ENCODE measurements at places on chromosomes 11 and 22. TPM values are rescaled to one million over a fixed set of nuclear protein-coding genes. Genes with fewer than 3 reads are reported as not detected.

The OTOG gene
- polyA plus RNA-seq = not detected

The FAM111B gene
- polyA plus RNA-seq = not detected

The APOBEC3G gene
- polyA plus RNA-seq = 113 TPM

The CCDC81 gene
- not detected for polyA plus RNA-seq

The SAA2 gene
- polyA plus RNA-seq = not detected

The HOATZ gene
- polyA plus RNA-seq = not detected

The OR51M1 gene
- not detected for polyA plus RNA-seq

The NFRKB gene
- 16.9 TPM for polyA plus RNA-seq

The IGF2 gene
- not detected for polyA plus RNA-seq

The CHRM4 gene
- polyA plus RNA-seq = 0.16 TPM

The MMP7 gene
- not detected for polyA plus RNA-seq

The ABCC8 gene
- polyA plus RNA-seq = not detected

The OR52E5 gene
- not detected for polyA plus RNA-seq

The ADAMTS8 gene
- polyA plus RNA-seq = not detected

The MAPK8IP1 gene
- not detected for polyA plus RNA-seq

The OR2AG2 gene
- polyA plus RNA-seq = not detected

The CASP4 gene
- polyA plus RNA-seq = 76.5 TPM

The CRYAB gene
- not detected for polyA plus RNA-seq

The IRAG1 gene
- polyA plus RNA-seq = not detected

The UBQLNL gene
- not detected for polyA plus RNA-seq

The CCDC86 gene
- polyA plus RNA-seq = 27.1 TPM

The PANX1 gene
- 8.7 TPM for polyA plus RNA-seq

The PKDREJ gene
- polyA plus RNA-seq = not detected

The BTG4 gene
- polyA plus RNA-seq = not detected

The OR5B17 gene
- not detected for polyA plus RNA-seq

The MOGAT2 gene
- not detected for polyA plus RNA-seq

The C11orf87 gene
- not detected for polyA plus RNA-seq

The C22orf42 gene
- not detected for polyA plus RNA-seq

The WNT11 gene
- 0.24 TPM for polyA plus RNA-seq

The TP53I11 gene
- 1.1 TPM for polyA plus RNA-seq

The TSPAN32 gene
- polyA plus RNA-seq = 58.5 TPM

The ADAMTS15 gene
- not detected for polyA plus RNA-seq

The SMC1B gene
- not detected for polyA plus RNA-seq

The MS4A12 gene
- polyA plus RNA-seq = not detected

The TMPRSS5 gene
- polyA plus RNA-seq = not detected

The OR4C3 gene
- not detected for polyA plus RNA-seq

The EHF gene
- polyA plus RNA-seq = not detected

The TRIM49 gene
- polyA plus RNA-seq = not detected

The FOXR1 gene
- polyA plus RNA-seq = not detected

The CALCB gene
- polyA plus RNA-seq = 0.57 TPM

Data from naive thymus-derived CD8-positive, alpha-beta T cell (primary cell).